ENCODE measurements at places on chromosomes 6 and 20. TPM values are rescaled to one million over a fixed set of nuclear protein-coding genes. Genes with fewer than 3 reads are reported as not detected.

Gene SGK2
- 2.4 TPM for total RNA-seq

Gene CFB
- 0.66 TPM for total RNA-seq

Gene C20orf202
- 0.83 TPM for total RNA-seq

Gene PRDM13
- total RNA-seq: not detected

Gene HM13
- 62.6 TPM for total RNA-seq

Gene ANKEF1
- 6.6 TPM for total RNA-seq

Gene PCED1A
- 78.0 TPM for total RNA-seq

Gene RNF144B
- 1.1 TPM for total RNA-seq

Gene ANKRD6
- 21.5 TPM for total RNA-seq

Gene SRSF3
- total RNA-seq: 127 TPM

Gene WFDC10B
- total RNA-seq: not detected

Gene MDFI
- 137 TPM for total RNA-seq

Gene ADGRG6
- total RNA-seq: 8.7 TPM

Gene FAM162B
- not detected for total RNA-seq

Gene DACT2
- total RNA-seq: 0.49 TPM

Gene VNN1
- total RNA-seq: not detected

Gene TEAD3
- total RNA-seq: 98.6 TPM

Gene MARCKS
- 224 TPM for total RNA-seq

Gene PSORS1C1
- not detected for total RNA-seq

Gene HS3ST5
- 2.4 TPM for total RNA-seq

Gene MCCD1
- total RNA-seq: not detected

Gene RFX6
- total RNA-seq: not detected

Gene SIRPD
- total RNA-seq: not detected

Gene HEY2
- 38.1 TPM for total RNA-seq

Gene SRPK1
- 52.0 TPM for total RNA-seq

Gene TCF19
- 7.0 TPM for total RNA-seq

Gene KIAA0408
- 0.27 TPM for total RNA-seq

Gene SOX4
- total RNA-seq: 60.6 TPM

Gene PHACTR2
- total RNA-seq: 52.3 TPM

Gene OXT
- not detected for total RNA-seq

Gene CRISP3
- total RNA-seq: not detected

Gene RBBP8NL
- total RNA-seq: not detected

Gene SRSF12
- total RNA-seq: 5.1 TPM

Gene LY6G6F
- total RNA-seq: not detected

Gene SEMG1
- not detected for total RNA-seq

Gene HSPA12B
- 0.18 TPM for total RNA-seq
